ENCODE measurements at places on chromosomes 13 and 19. TPM values are rescaled to one million over a fixed set of nuclear protein-coding genes. Genes with fewer than 3 reads are reported as not detected.

Gene PSG3
- not detected for total RNA-seq

Gene CYP4F22
- total RNA-seq: 2.4 TPM

Gene SPRED3
- total RNA-seq: 0.05 TPM

Gene FUT6
- total RNA-seq: not detected

Gene EFNA2
- 0.32 TPM for total RNA-seq

Gene AP1M1
- 30.6 TPM for total RNA-seq

Gene ZNF738
- 18.7 TPM for total RNA-seq

Gene MBD3L2
- total RNA-seq: not detected

Gene LCP1
- 43.5 TPM for total RNA-seq

Gene PSG11
- total RNA-seq: not detected

Gene ZNF709
- total RNA-seq: 16.1 TPM

Gene TDRD3
- 78.6 TPM for total RNA-seq

Gene RNF17
- not detected for total RNA-seq

Gene ZNF699
- total RNA-seq: 15.2 TPM

Gene OR4F17
- not detected for total RNA-seq

Gene ZNF610
- 8.4 TPM for total RNA-seq

Gene SLC6A16
- total RNA-seq: 0.26 TPM

Gene TMEM38A
- total RNA-seq: 8.0 TPM

Gene BEST2
- not detected for total RNA-seq

Gene URAD
- total RNA-seq: not detected

Gene AXL
- total RNA-seq: 53.7 TPM

Gene SHD
- 3.6 TPM for total RNA-seq

Gene PRRG2
- total RNA-seq: 1.6 TPM

Gene ZNF432
- 28.6 TPM for total RNA-seq

Gene ZNF540
- 6.1 TPM for total RNA-seq

Gene DCLK1
- 89.1 TPM for total RNA-seq

Gene FBXL12
- 16.1 TPM for total RNA-seq
